ENCODE measurements at places on chromosomes 12 and 14.

- DNase-seq = no peak
These were observed 26.8 kb downstream of the IFT43 start for GRCh38 chr14:76012354-76012753.

DNA sequence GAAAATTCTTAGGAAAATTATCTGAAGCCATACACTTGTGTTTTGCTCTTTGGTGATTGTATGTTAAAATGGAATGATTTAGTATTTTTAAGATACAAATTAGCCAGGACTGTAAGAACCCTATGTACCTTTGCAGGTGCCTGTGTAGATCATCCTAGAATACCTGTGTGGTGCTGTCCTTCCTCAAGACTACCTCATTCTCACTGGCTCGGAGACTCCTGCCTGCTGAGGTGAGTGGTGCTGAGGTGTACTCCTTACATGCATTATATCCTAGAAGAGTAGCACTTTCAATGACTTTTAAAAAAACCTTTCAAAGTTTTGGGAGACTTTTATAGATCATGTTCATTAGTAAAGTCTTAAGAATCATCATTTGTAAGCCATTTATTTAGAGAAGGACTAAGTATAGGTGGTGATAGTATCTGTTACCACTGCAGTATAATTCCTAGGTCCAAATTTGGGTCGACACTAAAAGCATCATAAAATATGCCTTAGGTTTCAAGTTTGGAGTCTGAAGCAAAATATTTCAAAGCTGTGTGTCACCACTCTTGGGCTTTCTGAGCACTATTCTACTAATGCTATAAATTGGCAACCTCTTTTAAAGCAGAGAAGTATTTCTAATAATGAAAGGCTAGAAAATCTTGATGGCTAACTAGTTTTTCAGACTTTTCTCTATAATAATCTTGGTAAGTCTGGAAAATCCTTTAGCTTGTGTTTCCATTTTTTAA lies 36.6 kb downstream of the RASSF8 start:
- no peak for DNase-seq

GRCh38 chr12:40327535-40327934 lies 102.7 kb downstream of the LRRK2 start:
- no peak for DNase-seq

DNA sequence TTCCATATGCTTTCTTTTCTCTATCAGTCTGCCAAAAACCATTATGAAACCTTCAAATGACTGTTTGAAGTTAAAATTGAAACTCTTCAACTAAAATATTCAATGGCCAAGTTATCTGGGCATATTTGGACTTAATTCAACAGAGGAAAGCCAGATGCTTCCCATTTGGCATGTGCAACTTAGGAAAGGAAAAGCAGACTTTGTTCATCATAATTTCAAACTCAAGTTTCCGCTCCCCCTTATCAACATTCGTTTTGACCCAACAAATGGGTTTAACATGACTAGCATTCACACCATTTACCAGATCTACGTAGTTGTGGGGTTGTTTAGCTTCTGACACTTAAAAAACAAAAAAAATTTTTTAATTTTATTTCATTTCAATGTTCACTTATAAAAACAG lies 75.7 kb downstream of the PLEKHG7 start:
- DNase-seq = no peak

GRCh38 chr14:97620066-97620465 lies 822.9 kb downstream of the VRK1 start:
- DNase-seq = no peak

GRCh38 chr14:104970231-104971068 lies 7.7 kb downstream of the AHNAK2 start:
- no peak for DNase-seq

DNA sequence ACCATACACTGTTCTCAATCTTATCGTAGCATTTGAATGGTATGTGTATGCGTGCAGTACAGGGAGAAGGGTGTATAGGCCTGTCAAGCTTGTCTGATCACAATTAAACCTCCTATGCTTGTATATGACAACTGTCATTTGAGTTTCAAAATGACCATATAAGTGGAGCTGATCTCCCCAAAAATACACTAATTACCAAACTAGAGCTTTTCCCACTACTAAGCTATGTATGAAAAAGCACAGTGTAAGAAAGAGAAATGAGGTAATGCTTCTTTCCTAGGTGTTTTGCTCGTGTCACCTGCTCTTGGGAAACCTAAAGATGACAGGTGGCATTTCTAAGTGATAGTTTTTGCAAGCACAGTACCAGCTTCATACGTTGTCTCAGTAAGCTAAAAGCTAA lies 1.1 kb upstream of the STK38L start:
- DNase-seq = no peak

DNA sequence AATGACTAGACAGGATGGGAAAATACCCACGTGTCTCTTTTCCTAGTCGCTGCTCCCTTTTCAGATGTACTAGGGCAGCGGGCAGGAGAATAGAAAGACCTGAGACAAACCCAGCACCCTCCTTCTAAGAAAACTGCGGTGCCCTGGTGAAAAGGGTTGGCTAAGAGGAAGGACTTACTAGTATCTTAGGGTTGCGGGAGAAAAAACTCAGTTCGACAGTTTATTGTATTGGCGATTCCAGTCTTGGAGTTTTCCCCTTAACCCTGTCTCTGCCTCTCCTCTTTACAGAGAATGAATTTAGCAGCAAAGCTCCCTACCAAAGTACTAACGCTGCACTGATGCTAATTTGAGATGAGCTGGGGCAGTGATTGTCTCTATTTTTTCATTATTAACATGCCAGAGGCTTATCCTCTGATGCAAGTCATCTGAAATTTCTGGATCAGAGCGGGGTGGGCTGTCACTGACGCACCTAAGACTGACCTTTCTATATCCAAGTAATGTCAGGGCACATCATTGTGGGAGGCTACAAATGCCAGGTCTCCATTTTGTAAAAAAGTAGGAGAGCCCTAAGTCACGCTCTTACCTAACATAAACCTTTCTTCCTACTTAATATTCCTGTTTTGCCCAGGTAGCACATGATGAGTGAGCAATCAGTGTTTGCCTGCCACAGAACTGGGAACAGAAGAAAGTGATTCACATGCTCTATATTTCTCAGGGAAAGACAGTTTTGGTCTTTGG lies 916 bp upstream of the PAWR start:
- DNase-seq = no peak

DNA sequence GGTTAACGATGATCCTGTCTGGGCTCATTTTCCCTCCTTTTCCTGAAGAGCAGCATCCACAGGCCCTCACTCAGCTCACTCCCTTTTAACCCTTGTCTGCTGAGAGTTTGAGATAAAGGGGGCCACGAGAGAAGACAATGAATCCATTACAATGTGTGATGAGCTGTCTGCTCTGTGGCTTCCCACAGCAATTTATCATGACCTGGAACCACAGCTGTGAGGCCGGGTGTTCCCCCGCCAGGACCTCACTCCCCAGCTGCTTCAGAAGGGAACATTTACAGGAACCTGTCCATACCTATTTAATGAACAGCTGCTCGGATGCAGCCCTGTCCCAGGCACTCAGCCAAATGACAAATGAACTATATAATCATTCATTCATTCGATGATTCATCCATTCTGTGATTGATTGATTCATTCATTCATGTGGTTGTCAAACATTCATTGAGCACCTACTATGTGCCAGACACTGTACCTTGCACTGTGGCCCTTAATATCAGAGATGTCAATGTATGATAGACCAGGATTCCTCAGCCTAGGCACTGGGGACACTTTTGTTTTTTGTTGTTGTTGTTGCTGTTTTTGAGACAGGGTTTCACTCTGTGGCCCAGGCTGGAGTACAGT lies 18.5 kb upstream of the P2RX7 start:
- DNase-seq = no peak

GRCh38 chr12:70615174-70615866 lies 21.9 kb downstream of the PTPRB start:
- DNase-seq = no peak

DNA sequence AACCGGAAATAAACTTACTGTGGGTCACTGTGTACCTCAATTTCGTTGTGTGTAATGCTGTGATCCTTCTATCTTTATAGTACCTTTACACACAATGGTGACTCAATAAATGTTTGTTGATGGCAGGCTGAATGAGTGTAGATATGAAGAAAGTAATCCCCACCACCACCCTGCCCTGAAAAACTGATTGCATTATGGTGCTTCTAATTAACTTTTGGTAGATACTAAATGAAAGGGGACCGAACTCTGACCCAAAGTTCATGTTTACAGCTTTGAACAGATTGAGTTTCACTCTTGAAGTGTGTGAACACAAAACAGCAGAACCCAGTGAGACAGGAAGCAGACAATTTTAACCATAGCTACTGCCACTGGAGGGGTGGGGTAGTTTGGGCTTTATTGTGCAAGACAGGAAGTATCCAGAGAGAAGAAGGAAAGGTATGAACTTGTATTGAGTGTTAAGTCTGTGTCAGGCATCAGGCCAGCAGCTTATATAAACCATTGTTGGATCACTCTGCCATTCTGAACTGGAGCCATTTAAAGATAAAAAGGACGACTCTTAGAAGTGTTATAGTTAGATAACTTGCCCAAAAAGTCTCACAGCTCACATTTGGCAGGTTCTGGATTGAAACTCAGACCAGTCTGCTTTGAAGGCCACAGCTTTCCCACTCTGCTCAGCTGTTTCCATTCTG lies 197.0 kb upstream of the AMIGO2 start:
- peak; percentile 11 for DNase-seq

GRCh38 chr12:128818065-128819022 lies 5.4 kb downstream of the SLC15A4 start:
- DNase-seq = no peak

All from NCI-H1436 (cell line).